Midbrain (tissue), 1 donor: ENCODE measurements at places on chromosomes 1 and 21.

- no peak for DNase-seq
These were observed 3.0 kb downstream of the RWDD3 start for GRCh38 chr1:95236784-95237575.

- no peak for DNase-seq
These were observed 709.9 kb downstream of the KCNT2 start for GRCh38 chr1:195898373-195898772.

GRCh38 chr1:11730429-11730891 is 5.5 kb upstream of the AGTRAP start:
- DNase-seq, result peak; percentile 17

DNA sequence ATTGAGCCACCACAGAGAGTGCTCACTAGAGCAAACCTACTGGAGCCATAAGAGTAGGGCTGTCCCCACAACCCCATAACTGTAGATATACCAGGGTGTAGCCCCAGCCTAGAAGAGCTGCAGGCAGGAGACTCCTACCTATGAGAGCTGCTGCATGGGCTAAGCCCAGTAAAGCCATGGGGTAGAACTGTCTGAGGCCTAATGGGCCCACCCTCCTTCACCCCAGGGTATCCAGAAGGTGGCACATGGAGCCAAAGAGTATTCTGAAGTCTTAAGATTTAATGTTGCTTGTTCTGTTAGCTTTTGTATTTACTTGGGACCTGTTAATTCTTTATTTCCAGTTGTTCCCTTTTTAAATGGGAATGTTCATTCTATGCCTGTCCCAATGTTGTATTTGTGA is 1193.7 kb upstream of the ADGRL2 start:
- DNase-seq, result no peak

DNA sequence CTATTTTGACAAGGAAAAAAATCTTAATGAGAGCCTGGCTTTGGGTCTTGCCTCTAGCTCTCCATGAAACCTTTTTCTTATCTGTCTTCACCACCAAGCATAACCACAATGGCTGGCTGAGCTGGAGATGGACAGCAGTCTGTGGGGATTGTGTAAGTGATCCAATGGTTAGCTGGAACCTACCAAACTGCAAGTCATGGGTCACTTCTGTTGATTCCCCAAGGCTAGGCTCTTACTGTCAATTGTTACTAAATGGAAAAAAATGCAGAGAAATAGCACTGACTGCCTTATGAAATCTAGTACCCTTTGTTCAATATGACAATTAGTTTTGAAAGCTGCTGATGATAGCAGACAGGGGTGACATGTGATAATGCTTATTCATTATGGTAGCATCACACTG is 359.0 kb downstream of the ST6GALNAC3 start:
- DNase-seq, result no peak

DNA sequence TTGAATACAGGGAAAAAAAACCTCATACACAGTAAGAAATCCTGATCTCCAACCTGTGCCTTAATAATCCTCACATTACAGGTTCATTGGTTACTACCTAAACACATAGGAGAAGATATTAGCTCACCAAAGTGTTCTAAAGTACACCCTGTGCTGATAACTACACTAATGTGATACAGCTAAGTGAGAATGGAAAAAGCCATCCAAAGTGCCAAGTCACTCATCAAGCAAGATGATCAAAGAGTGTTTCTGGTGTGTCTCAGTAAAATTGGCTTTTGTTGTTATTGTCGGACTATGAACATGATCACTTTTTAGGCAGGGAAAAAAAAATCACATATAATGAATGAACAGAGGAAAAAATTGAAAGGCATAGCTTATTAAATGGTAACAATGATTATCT is 31.4 kb downstream of the EPS15 start:
- DNase-seq, result no peak

- DNase-seq, result no peak
These were observed 143.6 kb downstream of the CNIH3 start for GRCh38 chr1:224759681-224760091.

DNA sequence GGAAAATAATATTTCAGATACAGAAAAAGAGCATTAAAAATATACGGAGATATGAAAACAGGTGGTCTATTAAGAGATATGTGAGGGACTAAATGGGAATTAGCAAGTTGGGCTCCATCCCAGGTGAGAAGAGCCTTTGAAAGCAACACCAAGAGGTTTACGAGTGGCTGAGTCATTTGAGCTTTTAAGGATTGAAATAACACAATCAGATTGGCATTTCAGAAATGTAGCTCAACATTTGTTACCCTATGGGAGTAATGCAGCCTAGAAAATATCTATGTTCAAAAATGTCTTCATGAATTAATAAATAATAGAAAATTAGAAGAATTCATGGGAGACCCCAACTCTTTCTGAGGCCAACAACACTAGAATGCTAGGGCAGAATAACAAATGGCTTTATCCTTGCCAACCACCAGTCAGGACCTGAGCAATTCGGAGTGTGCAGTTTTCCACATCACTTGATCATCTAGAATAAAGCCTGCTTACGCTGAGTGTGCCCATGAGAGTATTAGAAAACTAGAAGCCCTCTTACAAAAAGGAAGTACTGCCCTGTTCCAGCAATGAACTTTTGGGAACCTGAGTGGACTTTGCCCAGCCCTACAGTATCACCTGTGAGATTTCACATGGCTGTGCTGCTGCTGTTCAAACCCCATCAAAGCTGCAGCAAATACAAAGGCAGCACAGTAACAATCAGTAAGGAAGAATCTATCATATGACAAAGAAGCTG is 538.0 kb upstream of the CAMK1G start:
- DNase-seq, result no peak

- no peak for DNase-seq
These were observed 40.7 kb downstream of the COQ8A start for GRCh38 chr1:226980565-226981385.

GRCh38 chr1:47630346-47630745 is 192.5 kb downstream of the FOXD2 start:
- no peak for DNase-seq

GRCh38 chr1:205306929-205307566 is 14.5 kb downstream of the NUAK2 start:
- DNase-seq, result no peak

GRCh38 chr1:40738831-40739230 is 44.8 kb upstream of the KCNQ4 start:
- no peak for DNase-seq

GRCh38 chr1:16115468-16115983 is 40.3 kb downstream of the EPHA2 start:
- DNase-seq, result no peak

DNA sequence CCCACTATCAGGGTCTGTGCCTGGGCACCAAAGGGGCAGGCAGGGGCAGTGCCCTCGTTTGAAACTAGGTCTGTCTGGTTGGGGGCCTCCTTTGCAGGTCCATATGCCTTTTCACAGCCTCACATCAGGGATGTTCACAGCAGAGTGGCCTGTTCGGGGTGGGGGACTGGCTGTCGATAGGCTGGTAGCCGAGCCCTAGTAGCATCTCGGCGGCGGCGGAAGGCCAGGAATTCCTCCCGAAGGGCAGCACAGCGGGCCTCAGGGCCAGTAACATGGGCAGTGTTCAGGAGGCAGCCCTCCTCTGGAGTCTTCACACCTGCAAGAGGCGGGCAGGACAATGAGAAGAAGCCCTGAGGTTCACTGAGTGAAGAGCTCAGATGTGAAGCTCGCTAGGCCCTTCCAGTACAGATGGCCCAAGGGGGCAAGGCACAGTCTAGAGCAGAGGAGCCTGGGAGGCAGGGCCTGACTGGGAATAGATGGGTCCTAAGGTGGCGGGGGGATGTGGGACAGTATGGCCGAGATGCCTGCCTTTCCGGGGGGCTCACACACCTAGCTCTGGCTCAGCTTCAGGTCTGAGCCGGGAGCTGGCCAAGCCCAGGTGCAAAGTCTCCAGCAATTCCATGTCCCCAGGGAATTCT is 2.0 kb upstream of the TAGLN2 start:
- no peak for DNase-seq

DNA sequence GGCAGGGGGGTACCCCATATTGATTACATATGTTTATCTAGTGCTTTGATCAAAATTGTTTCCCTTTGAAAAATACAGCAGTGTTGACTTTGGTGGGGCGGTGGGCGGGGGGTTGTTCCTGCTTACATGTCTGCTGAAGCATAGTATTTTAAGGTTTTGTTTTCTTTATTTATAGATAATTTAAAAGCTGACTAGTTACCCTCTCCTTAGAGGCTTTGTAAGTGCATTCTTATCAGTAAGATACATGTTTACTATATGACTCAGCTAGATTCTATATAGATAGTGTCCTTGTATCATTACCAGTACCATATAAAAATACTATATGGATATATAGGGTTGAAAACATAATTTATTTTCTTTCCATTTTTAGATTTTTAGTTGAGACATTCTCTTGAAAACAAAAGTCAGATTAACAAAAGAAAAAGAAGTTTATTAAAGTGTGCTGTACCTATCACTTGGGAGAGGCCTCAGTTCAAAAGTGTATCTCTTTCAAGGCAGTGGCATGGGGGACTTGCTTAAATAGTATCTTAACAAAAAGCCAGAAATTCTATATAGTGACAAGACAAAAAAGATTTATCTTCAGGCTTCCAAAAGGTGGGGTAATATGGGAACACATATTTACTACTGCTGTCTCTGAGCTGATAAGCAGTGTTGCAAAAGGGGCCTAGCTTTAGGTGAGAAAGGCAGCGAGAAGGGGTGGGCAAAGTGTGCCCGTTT is 79.0 kb downstream of the HS2ST1 start:
- no peak for DNase-seq

DNA sequence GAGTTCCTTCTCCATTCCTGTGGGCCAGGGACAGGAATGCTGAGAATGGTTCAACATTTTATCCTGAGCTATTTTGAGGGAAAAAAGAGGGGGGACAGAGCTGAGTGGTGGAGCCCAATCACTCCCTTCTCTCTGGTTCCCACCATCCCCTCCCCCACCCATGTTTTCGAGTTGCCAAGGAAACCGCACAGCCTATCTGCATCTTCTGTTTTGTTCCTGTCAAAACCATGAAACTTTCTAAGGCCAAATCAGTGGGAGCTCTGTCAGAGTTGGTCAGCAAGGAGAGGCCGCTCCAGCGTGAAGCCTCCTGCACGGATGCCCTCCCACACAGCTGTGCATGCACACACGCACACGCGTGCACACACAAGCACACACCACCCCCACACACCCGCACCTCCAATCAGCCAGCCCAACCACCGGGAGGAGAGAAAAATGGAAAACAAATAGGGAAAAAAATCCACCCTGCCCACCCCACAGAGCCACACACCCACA is 54.5 kb upstream of the ATP2B4 start:
- no peak for DNase-seq

DNA sequence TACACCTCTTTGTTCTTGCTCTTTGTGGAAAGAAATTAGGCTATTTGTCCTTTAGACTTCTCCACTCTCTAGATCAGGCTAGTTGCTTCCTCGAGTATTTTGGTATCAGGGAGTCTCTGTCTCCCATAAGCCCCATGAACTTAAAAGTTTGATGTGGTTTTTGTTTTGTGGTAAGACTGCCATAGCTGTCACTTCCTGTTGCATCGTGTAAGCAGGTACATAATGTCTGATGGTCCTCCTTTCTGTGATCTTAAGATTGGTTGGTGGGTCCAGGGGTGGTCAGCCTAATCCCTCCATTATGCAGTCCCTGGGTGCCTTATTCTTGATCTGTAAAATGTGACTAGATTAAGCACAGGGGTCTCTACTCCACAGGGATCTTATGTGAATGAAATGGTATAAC is 23.1 kb downstream of the CD53 start:
- DNase-seq, result no peak

DNA sequence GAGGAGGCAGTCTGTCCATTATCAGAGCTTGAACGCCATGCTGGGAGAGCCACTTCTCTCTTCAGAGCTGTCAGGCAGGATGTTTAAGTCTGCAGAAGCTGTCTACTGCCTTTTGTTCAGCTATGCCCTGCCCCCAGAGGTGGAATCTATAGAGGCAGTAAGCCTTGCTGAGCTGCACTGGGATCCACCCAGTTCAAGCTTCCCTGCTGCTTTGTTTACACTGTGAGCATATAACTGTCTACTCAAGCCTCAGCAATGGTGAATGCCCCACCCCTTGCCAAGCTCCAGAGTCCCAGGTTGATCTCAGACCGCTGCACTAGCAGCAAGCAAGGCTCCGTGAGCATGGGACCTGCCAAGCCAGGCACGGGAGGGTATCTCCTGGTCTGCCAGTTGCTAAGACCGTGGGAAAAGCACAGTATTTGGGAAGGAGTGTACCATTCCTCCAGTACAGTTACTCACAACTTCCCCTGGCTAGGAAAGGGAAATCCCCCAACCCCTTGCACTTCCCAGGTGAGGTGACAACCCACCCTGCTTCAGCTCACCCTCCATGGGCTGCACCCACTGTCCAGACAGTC is 32.5 kb downstream of the RGS13 start:
- no peak for DNase-seq

GRCh38 chr1:210288116-210288515 is 40.6 kb upstream of the HHAT start:
- DNase-seq, result no peak

GRCh38 chr1:15384301-15384901 is 25.3 kb upstream of the EFHD2 start:
- DNase-seq, result peak; percentile 70

- DNase-seq, result peak; percentile 79
These were observed 2.9 kb upstream of the S100A2 start for GRCh38 chr1:153568367-153569099.

GRCh38 chr1:155976062-155976912 is 2.1 kb downstream of the ARHGEF2 start:
- DNase-seq, result no peak

GRCh38 chr1:89274411-89274857 is 1.8 kb upstream of the GBP5 start:
- DNase-seq, result no peak

GRCh38 chr1:222247081-222247480 is 300.8 kb downstream of the HHIPL2 start:
- no peak for DNase-seq

GRCh38 chr1:212567638-212568037 is 40.9 kb upstream of the ATF3 start:
- DNase-seq, result no peak

DNA sequence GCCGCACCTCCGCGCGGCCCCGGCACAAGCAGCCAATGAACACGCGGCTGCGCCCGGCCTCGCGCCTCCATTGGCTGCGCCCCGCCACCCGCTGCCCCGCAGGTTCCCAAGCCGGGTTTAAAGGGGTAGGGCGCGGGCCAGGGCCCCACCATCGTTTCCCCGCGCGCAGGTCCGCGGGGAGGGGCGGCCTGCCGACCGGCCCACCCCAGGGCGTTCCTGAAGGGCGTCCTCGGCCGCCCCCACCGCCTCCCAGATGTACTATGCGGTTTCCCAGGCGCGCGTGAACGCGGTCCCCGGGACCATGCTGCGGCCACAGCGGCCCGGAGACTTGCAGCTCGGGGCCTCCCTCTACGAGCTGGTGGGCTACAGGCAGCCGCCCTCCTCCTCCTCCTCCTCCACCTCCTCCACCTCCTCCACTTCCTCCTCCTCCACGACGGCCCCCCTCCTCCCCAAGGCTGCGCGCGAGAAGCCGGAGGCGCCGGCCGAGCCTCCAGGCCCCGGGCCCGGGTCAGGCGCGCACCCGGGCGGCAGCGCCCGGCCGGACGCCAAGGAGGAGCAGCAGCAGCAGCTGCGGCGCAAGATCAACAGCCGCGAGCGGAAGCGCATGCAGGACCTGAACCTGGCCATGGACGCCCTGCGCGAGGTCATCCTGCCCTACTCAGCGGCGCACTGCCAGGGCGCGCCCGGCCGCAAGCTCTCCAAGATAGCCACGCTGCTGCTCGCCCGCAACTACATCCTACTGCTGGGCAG is at the start of gene OLIG1:
Gene OLIG1 (plus strand): TSS at position 148 of the 750 bp plus-strand sequence. CDS start 106 bp downstream, at position 254.
- peak; percentile 83 for DNase-seq

- DNase-seq, result no peak
These were observed 184.6 kb downstream of the LMO4 start for GRCh38 chr1:87513255-87513654.

- no peak for DNase-seq
These were observed 103.8 kb upstream of the CASZ1 start for GRCh38 chr1:10900251-10900651.

- peak; percentile 75 for DNase-seq
These were observed 638 bp upstream of the OLIG2 start for GRCh38 chr21:33025106-33025488.
